ENCODE measurements at places on chromosomes 4 and X. TPM values are rescaled to one million over a fixed set of nuclear protein-coding genes. Genes with fewer than 3 reads are reported as not detected.

DNA sequence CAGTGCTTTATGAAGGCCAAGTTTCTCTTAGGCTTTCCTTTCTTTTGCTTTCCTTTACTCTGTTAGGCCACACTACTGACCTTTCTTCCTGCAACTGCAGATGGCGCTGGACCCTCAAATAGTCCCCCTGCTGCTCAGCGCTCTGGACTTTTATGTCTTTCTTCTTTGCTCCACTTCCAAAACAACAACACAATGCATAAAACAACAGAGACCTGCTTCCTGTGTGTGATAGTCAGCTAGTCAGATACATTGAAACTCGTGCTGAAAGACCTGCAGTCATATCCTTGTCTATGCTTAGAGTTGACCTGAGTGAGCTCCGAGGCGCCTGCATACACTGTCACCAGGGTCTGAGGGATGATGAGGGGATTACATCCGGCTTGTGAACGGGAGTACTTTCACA, 108.9 kb upstream of the TEX13D start:
- DNase-seq: no peak
- H3K4me3 ChIP-seq: no peak overlapping the region
- no peak overlapping the region for H3K27ac ChIP-seq
- H3K36me3 ChIP-seq: no peaks in the 10 kb centered on the region
- no peaks in the 10 kb centered on the region for H3K27me3 ChIP-seq

DNA sequence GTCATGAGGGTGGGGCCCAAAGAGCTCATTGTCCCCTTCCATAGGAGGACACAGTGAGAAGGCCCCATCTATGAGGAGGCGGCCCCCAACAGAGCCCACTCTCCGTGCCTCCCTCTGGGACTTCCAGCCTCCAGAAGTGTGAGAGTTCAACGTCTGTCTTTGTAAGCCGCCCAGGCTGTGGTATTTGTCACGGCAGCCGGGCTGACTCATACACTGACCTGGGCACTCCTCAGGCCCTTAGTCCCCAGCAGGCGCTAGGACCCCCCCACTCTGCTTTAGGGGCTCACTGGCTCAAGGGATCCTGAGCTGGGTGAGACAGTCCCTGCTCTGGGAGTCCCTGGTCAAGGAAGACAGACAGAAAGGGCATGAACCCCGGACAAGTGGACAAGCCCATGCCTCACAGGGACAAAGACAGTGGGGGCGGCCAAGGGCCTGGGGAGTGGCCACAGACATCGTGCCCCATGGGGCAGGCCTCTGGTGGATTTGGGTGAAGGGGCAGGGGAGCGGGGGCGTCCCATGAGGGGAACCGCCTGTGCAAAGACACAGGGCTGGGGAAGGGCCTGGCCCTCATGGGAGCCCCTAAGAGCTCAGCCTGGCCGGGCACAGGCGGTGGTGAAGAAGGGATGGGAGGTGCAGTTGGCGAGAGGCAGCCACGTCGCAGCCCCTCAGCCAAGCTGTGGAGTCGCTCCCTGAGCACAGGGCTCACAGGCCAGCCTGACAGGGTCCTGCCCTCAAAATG, 21.5 kb downstream of the ABLIM2 start:
- H3K4me3 ChIP-seq: no peak overlapping the region
- no peaks in the 10 kb centered on the region for H3K4me1 ChIP-seq
- no peaks in the 10 kb centered on the region for H3K36me3 ChIP-seq
- H3K27ac ChIP-seq: no peak overlapping the region

DNA sequence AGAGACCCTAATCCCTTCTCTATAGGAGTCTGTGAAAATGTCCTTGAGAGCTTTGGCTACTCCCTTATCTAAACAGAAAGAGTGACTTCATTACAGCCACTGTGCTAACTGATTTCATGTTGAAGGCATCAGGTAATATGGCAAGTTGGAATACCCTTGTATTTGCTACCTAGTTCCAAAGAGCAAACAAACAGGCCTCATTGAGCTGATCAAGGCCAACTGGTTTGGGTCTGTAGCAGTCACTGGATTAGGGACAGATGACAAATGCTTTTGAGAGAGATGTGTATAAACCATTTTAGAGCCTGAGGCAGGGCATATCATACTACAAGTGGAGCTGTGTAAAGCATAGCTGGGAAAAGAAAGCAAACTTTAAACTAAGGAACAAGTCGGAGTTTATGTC, 22.9 kb upstream of the PDLIM5 start:
- no peaks in the 10 kb centered on the region for H3K36me3 ChIP-seq
- H3K4me3 ChIP-seq: no peak overlapping the region
- H3K27me3 ChIP-seq: no peaks in the 10 kb centered on the region
- H3K27ac ChIP-seq: no peak overlapping the region
- DNase-seq: no peak

DNA sequence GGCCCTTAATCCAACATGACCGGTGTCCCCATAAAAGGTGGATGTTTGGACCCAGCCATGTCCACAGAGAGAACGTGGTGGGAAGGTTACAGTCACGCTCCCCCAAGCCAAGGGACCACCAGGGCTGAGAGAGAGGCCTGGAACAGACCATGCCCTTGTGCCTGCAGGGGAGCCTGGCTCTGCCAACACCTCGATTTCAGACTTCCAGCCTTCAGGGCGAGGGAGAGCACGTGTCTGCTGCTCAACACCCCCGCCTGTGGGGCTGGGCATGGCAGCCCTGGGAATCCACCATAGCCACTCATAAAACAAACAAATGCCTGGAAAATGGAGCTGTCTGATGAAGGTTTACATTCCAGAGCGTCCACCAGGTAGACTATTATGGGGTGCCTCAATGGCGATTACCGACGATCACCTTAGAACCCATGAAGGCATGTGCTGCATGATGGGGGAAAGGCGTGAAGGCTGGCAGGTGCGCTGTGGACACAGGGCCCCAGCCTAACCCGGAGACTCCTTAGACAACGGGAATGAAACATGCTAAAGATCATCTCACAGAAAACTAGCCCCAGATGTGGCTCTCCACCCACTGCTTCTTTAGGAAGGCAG, 42.3 kb upstream of the HMX1 start:
- no peaks in the 10 kb centered on the region for H3K36me3 ChIP-seq
- H3K27me3 ChIP-seq: no peaks in the 10 kb centered on the region
- H3K4me1 ChIP-seq: peaks cover 6% of the 10 kb centered on the region
- no peak for DNase-seq
- H3K4me3 ChIP-seq: no peak overlapping the region

GRCh38 chrX:38803243-38803587, 2.0 kb downstream of the MID1IP1 start:
- H3K4me1 ChIP-seq: peaks cover 22% of the 10 kb centered on the region
- no peak overlapping the region for H3K4me3 ChIP-seq
- no peaks in the 10 kb centered on the region for H3K36me3 ChIP-seq
- H3K27me3 ChIP-seq: no peaks in the 10 kb centered on the region
- peak overlapping the region; percentile 80 for H3K27ac ChIP-seq
- no peak for DNase-seq

DNA sequence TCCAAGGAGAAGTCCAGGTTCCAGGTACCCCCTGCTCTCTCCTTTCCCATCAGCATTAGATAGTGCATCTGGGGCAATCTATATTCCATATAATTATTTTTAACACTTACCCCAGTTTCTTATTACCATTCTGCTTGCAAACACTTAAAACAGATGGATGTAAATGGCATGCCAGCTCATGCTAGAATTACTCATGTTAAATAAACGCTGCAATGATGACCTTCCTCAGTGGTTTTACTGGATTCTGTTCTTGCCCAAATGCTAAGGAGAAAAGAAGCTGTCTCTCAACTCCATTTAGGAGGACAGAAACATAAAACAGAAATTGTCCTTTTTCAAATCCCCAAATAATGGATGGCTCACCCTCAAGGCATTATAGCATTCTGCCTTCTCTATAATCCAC, 161.1 kb downstream of the NLGN4X start:
- H3K27me3 ChIP-seq: no peaks in the 10 kb centered on the region
- DNase-seq: no peak
- H3K4me3 ChIP-seq: no peak overlapping the region
- H3K4me1 ChIP-seq: no peaks in the 10 kb centered on the region

DNA sequence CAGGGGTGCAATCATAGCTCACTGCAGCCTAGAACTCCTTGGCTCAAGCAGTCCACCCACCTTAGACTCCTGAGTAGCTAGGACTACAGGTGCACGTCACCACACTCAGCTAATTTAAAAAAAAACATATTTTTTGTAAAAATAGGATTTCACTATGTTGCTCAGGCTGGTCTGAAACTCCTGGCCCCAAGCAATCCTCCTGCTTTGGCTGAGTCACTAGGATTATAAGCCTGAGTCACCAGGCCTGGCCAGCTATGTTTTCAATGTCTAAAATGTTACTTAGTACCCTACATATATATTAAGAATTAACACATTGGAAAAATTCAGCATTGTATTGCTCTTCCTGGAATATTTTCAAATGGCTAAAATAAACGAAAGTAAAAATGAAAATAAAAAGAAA, 37.5 kb downstream of the PNPLA4 start:
- H3K27me3 ChIP-seq: no peaks in the 10 kb centered on the region
- H3K4me3 ChIP-seq: no peak overlapping the region
- DNase-seq: no peak
- no peaks in the 10 kb centered on the region for H3K4me1 ChIP-seq

GRCh38 chrX:119636419-119636818, 30.2 kb upstream of the NKRF start:
- no peak overlapping the region for H3K4me3 ChIP-seq
- no peak overlapping the region for H3K27ac ChIP-seq
- DNase-seq: no peak
- H3K27me3 ChIP-seq: no peaks in the 10 kb centered on the region
- peaks cover 44% of the 10 kb centered on the region for H3K36me3 ChIP-seq

Gene RPS6KA6
- total RNA-seq: 0.55 TPM

- H3K27me3 ChIP-seq: no peaks in the 10 kb centered on the region
- no peaks in the 10 kb centered on the region for H3K36me3 ChIP-seq
- DNase-seq: no peak
- no peak overlapping the region for H3K4me3 ChIP-seq
- H3K27ac ChIP-seq: no peak overlapping the region
Observed at GRCh38 chrX:122238801-122239200, 945.3 kb upstream of the GRIA3 start.

GRCh38 chr4:5963611-5964010, 54.6 kb downstream of the C4orf50 start:
- no peak for DNase-seq
- no peaks in the 10 kb centered on the region for H3K36me3 ChIP-seq
- no peak overlapping the region for H3K27ac ChIP-seq
- no peak overlapping the region for H3K4me3 ChIP-seq
- H3K27me3 ChIP-seq: no peaks in the 10 kb centered on the region

- no peaks in the 10 kb centered on the region for H3K36me3 ChIP-seq
- peaks cover 10% of the 10 kb centered on the region for H3K4me1 ChIP-seq
- H3K27ac ChIP-seq: no peak overlapping the region
- no peak for DNase-seq
- H3K27me3 ChIP-seq: no peaks in the 10 kb centered on the region
- H3K4me3 ChIP-seq: no peak overlapping the region
Observed at GRCh38 chr4:38957261-38957815, 74.9 kb downstream of the TMEM156 start.

Gene F8A2
- not detected for total RNA-seq

Gene BEND2
- not detected for total RNA-seq

Gene CXCL3
- not detected for total RNA-seq

Gene MID1IP1
- 73.8 TPM for total RNA-seq

Gene UCP1
- not detected for total RNA-seq

DNA sequence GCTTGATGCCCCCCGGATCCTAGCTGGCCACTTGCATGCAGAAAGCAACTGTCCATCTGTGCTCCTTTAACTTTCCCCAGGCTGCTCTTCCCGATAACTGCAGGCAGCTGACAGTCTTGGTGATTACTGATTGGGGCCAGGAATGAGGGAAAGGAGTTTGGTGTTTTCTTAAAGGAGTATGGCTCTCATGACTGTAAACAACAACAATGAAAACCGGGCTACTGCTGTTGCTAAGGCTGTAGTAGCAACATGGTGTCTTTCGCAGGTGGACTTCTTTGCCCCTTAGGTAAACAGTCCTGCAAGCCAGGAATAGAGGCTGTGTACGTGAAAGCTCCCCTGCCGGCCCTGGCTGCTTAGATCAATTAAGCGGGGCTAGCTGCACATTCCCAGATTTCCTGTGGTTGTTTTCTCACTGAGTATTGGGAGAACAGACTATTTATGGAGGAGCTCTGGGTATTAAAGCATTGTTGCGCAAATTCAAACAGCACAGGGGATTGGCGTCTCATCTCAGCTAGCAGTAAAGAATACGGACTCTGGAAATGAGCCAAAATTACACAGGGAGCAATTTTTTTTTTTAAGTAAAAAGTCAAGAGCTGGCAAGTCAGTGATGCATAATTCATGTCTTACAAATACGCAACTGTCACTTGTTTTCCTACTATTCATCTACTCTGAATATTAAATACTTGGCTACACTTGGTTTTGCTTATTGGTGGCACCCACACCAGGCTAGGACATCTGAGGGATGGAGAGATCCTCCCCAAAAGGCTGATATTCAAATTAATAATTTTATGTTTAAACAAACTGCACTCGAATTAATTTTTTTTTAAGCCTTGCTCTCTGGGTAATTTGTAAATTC, 61.6 kb upstream of the NAP1L5 start:
- H3K27ac ChIP-seq: no peak overlapping the region
- H3K36me3 ChIP-seq: no peaks in the 10 kb centered on the region
- DNase-seq: no peak
- no peak overlapping the region for H3K4me3 ChIP-seq

Gene CXorf65
- total RNA-seq: 45.1 TPM

Gene GLOD5
- not detected for total RNA-seq

All from CD4-positive, alpha-beta memory T cell (primary cell).